ENCODE measurements at places on chromosomes 1 and 21.
A peak's percentile ranks its signal among the peaks of the same experiment; 100 is the strongest.

GRCh38 chr1:94708299-94708685, 111.9 kb upstream of the SLC44A3 start:
- no peak for DNase-seq

DNA sequence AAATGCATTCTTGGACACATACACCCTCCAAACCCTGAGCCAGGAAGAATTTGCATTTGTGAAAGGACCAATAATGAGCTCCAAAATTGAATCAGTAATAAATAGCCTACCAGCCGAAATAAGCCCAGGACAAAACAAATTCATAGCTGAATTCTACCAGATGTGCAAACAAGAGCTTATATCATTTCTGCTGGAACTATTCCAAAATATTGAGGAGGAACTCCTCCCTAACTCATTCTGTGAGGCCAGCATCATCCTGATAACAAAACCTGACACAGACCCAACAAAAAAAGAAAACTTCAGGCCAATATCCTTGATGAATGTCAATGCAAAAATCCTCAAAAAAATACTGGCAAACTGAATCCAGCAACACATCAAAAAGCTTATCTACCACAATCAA, 6.7 kb downstream of the SPRR2E start:
- DNase-seq, result no peak

- no peak for DNase-seq
Measured at GRCh38 chr1:53678507-53678906, 60.5 kb downstream of the GLIS1 start.

- no peak for DNase-seq
Measured at GRCh38 chr21:42611852-42612251, 41.6 kb upstream of the PDE9A start.

- DNase-seq, result no peak
Measured at GRCh38 chr1:236979149-236979900, 24.9 kb downstream of the MT1HL1 start.

- DNase-seq, result no peak
Measured at GRCh38 chr21:20511216-20511880, 486.9 kb upstream of the NCAM2 start.

- DNase-seq, result no peak
Measured at GRCh38 chr21:42650033-42650370, 3.4 kb upstream of the PDE9A start.

- DNase-seq, result no peak
Measured at GRCh38 chr1:204792354-204792692, 78.3 kb upstream of the NFASC start.

- no peak for DNase-seq
Measured at GRCh38 chr1:246947255-246947654, 15.5 kb upstream of the AHCTF1 start.

DNA sequence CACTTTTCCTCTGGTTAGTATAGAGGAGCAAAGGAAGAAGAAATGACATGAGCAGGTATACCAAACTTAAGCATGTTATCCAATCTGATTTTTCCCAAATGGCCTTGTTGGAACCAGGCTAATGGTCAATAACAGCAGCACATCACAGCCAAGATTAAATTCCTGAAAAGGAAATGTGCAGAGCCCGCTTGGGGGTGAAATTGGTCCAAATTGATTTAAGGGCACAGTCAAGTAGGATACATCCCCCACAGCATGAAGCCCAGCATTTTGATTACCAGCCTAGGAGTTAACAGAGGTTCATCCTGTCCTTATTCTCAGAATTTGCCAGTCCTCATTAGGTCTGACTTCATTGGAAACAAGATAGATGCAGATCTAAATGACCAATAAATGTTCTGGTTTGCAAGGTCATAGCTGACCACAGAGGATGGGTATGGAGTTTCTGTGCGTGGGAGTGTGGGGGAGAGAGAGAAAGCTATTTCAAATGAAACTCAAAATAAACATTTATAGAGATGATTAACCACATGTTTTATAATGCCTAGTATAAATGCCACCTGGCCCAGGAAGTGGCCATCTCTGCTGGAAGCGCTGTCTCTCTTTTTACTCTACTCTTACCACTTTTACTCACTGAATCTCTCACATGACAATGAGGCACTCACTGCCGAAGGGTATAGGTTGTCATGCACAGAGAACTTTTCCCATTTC, 38.7 kb downstream of the RGS5 start:
- DNase-seq, result no peak

DNA sequence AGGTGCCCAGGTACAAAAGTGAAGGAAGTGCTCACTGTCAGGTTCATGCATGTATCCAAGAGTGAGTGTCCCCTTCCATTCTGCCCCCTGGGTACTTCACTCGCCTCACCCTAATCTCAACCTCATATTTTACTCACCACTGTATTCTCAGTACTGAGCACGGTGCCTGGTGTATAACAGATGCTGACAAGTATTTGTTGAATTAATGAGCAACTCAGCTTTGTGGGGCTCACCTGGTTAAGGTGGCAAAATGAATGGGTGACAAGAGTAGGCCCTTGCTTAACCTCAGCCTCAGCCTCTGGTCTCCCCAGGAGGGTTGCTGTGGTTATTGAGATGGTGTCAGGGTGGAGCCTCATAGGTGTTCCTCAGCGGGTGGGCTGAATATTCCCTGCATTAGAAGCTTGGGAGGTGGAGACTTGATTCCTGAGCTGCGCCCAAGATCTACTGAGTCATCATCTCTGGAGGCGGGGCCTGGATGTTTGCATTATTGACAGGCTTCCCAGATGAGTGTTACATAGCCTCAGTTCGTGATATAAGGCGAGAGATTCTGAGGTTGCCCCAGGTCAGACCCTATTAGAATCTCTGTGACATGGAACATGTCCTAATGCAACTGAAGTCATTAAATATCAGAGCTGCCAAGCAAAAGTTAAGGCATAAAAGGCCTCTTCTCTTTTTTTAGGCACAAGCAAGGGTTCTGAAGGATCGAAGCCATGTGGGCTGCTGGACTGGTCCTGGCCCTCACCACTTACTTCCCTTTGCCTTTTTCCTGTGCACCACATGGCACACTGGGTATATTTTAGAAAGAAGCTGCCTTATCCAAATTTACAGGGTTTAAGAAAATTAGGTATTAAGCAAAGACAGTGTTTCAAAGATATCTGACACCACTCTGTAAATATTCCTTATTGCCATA, 39.2 kb downstream of the SYT6 start:
- DNase-seq, result no peak

DNA sequence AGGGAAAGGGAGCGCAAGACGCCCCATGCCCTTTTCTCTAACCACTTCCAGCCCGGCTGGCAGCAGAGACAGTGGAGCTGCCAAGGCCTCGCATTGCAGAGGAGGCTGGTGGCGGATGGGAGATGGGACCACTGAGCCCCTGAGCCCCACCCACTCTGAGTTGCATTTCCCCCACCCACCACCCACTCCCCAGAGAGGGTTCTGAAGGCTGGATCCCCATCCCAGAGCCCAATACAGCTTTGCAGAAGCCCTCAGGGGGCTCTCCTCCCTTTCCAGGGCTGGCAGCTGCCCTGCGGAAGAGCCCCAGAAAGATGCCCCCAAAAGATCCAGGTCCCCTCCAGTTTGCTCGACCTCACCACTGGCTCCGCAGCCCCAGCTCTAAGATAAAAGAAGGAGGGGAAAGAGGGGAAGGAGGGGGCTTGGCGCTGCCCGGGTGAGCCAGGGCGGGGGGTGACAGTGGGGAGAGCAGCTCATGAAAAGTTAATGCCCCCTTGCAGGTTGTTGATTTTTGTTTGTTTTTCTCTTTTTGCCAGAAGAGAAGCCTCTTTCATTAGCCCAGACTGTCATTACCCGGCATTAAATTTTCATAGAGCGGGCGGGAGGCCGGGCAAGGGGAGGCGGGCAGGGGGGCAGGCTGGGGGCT, 38.4 kb upstream of the CASZ1 start:
- no peak for DNase-seq

DNA sequence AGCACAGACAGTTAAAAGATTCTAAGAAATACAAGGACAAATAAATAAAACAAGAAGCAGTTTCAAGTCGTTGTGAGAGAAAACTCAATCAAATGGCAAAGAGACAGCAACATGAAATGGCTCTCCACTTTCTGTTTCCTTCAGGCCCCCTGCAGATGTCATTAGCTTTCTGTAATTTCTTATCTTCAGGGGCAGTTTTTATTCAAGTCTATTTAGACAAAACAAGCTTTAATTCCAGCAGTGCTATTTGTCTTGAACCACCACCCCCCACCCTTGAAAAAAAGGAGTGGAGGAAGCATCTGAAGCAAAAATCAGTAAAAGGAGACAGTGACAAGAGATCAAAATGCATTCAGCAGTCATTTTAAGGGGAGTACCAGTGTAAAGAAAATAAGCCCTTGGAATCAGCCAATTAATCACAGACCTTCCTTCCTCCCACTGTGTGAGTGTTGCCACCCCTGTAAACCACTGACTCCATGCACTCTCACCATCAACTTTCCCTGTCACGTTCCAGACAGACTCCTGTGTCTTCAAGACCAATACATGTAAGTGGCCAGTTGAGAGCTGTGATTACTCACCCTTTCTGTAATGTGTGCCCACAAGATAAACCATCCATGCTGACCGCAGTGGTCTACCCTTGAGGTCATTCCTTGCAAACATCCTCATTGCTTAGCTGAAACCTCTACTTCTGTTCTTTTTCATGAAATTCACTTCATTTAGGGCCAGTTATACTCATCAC, 136.1 kb upstream of the HOOK1 start:
- DNase-seq, result peak; percentile 82

- peak; percentile 56 for DNase-seq
Measured at GRCh38 chr1:156020293-156021092, at the start of gene SSR2. Gene SSR2, minus strand, starts transcription at chr1:156020951. Its CDS starts 784 bp downstream, at chr1:156020167.

DNA sequence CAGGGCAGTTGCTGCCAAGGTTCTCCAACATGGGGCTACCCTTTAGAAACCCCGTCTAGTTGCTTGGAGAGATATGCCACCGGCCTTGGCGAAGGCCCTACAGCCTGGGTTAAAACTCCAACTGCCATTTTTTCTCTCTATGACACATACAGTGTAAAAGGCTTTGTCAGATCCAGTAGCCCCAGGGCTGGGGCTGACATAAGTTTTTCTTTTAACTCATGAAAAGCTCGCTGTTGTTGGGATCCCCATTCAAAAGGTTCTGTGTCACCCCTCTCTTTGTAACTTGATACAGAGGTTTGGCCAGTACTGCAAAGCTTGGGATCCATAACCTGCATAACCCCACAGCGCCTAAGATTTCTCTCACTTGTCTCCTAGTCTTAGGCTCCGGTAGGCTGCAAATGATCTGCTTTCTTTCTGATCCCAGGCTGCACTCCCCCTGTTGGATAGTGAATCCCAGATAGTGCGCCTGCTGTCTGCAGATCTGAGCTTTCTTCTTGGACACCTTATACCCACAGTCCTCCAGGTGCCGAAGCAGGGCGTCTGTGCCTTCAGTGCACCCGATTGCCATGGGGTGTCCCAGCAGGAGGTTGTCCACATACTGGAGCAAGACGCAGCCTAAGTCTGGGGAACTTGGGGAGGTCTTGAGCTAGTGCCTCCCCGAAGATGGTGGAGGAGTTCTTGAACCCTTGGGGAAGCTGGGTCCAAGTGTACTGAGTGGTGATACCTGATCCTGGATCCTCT, 406.2 kb downstream of the TGFB2 start:
- no peak for DNase-seq

- DNase-seq, result no peak
Measured at GRCh38 chr21:43196826-43197225, 28.0 kb downstream of the CRYAA start.

DNA sequence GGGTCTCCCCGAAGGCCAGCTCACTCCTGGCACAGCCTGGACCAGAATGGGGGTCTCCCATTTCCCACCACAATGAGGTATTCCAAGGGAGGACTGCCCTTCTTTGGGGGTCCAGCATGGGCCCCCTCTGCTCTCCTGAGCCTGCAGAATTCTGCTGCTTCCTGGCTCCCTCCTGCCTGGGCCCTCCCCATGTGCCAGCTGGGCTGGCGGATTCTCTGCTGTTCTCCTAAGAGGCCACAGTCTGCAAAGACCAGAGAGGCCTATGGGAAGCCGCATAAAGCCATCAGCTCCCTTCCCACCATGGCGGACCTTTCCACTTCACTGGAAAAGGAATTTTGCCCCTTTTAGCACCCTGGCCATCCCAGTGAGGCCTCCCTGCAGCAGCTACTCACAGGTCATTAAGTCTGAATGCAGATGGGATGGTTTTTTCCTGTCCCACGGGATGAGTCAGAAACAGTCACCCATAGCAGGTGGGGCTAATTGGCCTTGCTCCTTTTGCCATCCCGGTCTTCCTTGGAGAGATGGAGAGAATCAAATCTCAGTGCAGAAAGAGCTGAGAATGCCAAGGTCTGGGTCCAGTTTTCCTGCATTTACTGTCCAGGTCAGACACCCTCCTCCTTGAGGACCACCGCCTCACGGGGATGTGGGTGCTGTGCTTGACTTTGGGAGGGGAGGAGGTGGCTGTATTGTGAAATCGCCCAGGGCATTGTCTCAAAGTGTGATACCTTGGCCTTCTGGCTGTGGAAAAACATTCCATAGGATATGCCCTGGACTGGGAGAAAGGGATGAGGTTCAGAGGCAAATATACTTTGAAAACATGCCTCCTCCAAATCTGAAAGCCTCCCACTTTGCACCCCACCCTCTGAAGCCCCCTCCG, 23.2 kb downstream of the MYBPH start:
- DNase-seq, result peak; percentile 27

GRCh38 chr1:2133039-2133878, 61.3 kb downstream of the FAAP20 start:
- peak; percentile 78 for DNase-seq

GRCh38 chr1:75733661-75734060, 9.2 kb downstream of the ACADM start:
- DNase-seq, result no peak

GRCh38 chr21:26948194-26948593, 18.7 kb downstream of the ADAMTS5 start:
- no peak for DNase-seq

- DNase-seq, result no peak
Measured at GRCh38 chr1:108636876-108637275, 24.0 kb downstream of the HENMT1 start.

DNA sequence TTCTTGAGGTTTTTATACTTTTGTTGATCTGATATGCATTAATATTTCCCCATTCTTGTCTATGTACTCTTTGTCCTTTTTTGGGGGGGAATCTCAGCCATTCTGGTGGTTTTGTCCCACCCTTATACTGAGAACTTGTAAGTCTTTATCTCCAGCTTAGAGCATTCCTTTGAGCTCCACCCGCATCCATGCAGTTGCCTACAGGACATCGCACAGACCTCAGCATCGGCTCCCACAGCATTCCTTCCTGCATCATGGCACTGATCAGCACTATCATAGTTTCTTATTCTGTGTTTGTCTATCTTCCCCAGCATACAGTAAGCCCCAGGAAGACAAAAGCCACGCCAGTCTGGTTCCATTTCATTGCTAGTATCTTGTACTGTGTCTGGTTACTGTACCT, 33.0 kb downstream of the HHAT start:
- no peak for DNase-seq

DNA sequence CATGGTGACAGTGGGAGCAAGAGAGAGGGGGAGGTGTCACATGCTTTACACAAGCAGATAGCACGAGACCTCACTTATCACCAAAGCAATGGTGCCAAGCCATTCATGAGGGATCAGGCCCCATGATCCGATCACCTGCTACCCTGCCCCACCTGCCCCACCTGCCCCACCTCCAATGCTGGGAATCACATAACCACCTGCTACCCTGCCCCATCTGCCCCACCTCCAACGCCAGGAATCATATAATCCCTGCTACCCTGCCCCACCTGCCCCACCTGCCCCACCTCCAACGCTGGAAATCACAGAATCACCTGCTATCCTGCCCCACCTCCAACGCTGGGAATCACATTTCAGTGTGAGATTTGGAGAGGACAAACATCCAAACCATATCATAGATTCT, 10.6 kb upstream of the AIRE start:
- DNase-seq, result no peak
